ENCODE measurements at places on chromosomes 6 and 20.
A peak's percentile ranks its signal among the peaks of the same experiment; 100 is the strongest.

GRCh38 chr6:161130967-161131766 lies 139.6 kb downstream of the MAP3K4 start:
- DNase-seq, result no peak

DNA sequence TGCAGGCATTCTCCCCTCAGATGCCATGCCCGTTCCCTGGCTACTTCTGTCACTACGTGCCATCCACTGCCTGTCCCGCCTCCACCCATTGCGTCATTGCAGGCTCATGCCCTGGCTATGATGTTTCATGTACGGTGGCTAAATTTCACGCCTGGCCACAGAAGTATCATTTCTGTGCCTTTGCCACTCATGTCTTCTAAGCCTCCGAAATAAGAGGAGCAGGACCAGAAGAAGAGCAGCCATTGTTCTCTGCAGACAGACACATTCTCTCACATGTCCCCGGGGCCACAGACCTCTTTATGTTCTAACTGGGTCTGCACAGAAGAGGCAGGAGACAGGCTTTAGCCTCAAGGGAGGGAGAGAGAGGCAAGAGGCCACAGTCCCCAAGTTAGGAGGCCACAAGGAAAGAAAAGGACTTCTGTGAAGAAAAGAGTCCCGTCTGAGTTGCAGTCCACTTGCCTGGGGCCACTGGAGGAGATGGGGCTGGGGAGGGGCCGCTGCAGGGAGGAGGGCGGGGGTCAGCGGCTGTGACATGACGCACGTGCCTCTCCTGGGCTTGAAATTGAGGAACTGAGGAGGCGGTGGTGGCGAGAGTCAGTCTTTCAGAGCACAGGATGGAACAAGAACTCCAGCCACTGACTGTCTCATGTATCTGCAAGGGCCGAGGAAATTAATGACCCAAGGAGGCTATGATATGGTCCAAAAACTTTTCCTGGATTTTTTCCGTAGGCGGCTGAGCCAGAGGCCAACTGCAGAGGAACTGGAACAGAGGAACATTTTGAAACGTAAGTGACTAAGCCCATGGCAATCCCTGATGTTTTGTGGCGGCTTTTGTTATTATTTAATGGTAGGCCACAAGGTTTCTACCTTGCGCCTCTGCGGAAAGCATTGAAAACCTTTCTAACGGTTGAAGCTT lies 55.9 kb downstream of the TBC1D7 start:
- no peak for DNase-seq

DNA sequence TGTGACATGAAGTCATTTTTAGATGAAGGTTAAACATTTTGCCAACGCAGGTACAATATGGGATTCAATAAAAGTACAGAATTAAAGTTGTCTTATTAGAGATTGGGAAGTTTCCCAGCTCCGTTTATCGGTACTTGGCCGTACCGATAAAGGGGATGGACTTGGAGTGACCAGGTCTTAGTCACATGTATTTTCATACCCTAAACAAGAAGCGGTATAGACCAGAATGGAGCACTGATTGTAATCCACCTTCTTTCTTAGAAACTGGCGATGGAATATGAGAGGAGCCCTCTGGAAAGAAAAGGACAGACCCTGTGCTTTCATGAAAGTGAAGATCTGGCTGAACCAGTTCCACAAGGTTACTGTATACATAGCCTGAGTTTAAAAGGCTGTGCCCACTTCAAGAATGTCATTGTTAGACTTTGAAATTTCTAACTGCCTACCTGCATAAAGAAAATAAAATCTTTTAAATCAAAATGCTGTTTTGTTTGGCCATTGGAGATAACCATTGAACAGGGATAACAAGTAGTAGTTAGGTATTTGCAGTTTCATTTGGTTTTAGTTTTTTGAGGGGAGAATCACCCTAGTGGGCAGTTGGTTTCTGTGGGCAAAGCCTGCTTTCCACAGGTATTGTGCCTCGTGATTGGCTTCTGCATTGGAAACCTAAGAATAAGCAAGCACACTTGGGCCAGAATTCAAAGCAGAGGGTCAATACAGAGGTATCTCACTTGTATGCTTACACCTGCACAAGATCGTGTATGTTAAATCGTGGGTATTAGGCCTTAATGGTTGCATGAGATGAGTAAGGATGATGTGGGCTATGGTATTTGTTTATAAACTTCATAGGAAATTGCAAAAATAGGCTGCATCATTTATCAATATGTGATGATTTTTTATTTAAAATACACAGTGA lies 11.2 kb upstream of the ZNFX1 start:
- DNase-seq, result no peak

- no peak for DNase-seq
Measured at GRCh38 chr6:43722920-43723545, 35.4 kb upstream of the MRPS18A start.

- no peak for DNase-seq
Measured at GRCh38 chr6:137013031-137013430, 31.7 kb downstream of the IL20RA start.

DNA sequence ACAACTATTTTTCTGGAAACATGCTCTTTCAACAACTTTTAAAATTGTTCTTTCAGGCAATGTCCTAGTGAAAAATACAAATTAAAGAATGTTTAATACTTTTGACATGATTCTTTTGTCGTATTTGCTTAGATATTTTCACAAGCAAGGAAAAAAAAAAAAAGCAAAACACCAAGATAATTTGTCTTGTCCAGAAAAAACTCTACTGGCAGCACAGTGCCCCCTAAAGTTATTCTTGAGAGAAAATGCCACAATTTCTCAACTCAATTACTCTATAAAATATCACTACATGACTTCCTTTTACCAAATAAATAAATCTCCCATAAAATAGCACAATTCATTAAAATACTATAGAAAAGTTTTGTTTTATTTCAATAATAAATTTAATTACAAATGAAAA lies 652.5 kb upstream of the EPHA7 start:
- DNase-seq, result no peak

GRCh38 chr20:49622243-49622642 lies 54.3 kb upstream of the PTGIS start:
- no peak for DNase-seq

DNA sequence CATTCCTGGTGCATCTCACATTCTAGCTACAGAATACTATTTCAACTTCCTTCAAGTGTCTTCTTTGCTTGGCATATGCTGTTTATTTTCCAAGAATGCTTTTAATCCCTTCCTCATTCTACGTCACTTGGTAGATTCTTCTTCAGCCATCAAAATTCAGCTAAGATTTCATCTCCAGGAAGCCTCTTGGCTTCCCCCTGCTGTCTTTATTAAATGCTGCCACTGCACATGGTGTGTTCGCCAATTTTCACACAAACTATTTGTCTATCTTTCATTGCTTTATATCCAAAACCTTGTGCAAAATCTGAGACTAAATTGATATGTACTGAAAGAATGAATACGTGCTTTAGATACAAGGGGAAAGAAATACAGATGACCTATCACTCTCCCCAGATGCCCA lies 253.0 kb downstream of the RFPL4B start:
- DNase-seq, result no peak

- no peak for DNase-seq
Measured at GRCh38 chr6:134546962-134547645, 229.2 kb upstream of the SGK1 start.

- no peak for DNase-seq
Measured at GRCh38 chr6:32375739-32376529, 4.2 kb upstream of the TSBP1 start.

GRCh38 chr6:124795643-124796463 lies 166.4 kb upstream of the RNF217 start:
- peak; percentile 51 for DNase-seq

GRCh38 chr20:35776513-35777101 lies 4.8 kb downstream of the PHF20 start:
- peak; percentile 53 for DNase-seq

- DNase-seq, result no peak
Measured at GRCh38 chr6:130018744-130019325, 454 bp downstream of the L3MBTL3 start.

GRCh38 chr6:116115781-116116180 lies 10.2 kb downstream of the COL10A1 start:
- no peak for DNase-seq

GRCh38 chr20:51160821-51161220 lies 137.9 kb upstream of the KCNG1 start:
- no peak for DNase-seq

- DNase-seq, result no peak
Measured at GRCh38 chr20:5395932-5396727, 79.4 kb upstream of the PROKR2 start.

DNA sequence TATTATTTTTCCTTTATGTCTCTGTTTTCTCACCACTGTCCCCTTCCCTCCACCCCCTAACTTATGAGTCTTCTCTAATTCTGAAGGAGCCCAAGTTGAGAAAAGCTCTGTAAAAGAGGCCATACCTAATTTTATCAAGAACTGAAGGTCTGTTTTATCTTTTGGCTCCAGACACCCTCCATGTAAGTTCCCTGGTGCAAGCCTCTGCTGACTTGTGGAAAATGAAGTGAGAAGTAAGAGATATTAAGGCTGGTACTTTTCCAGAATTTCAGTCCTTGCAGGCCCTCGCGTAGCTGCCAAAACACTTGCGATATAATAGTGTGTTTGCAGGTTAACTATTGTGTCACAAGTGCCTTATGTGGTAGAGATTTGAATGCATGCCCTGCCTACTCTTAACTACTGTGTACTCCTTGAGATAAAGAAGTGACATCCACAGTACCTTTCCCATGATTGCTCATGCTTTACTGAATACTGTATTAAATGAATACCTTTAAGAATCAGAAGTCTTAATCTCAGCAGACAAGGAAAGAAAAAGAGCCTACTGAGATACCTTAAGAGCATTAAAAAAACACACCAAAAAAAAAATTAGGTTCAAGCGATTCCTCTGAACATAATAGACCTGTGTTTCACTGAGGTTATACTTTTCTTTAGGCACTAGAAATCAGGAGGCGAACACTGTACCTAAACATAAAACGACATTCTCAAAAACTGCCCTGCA lies 143.6 kb upstream of the ZNF184 start:
- DNase-seq, result no peak

DNA sequence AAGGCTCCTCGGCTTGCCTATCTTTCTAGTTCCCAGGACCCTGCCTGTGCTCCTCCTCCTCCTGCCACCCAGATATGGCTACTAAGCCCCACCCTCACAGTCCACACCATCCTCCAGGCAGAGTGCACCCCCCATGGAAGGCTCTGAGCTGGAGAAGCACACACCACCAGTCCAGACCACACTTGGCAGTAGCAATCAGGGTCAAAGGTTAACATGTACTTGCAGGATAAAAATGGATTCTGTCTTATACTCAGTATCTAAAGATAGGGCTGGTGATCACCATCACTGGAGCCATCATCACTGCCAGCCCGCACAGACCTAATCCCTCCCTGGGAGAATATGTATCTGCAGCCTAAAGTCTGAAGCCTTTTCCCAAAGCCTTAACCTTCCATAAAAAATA lies 83.4 kb downstream of the PRKN start:
- no peak for DNase-seq

GRCh38 chr20:48194583-48194982 lies 409.3 kb upstream of the SULF2 start:
- peak; percentile 42 for DNase-seq

- DNase-seq, result no peak
Measured at GRCh38 chr6:160358225-160359119, 10.3 kb downstream of the SLC22A3 start.

DNA sequence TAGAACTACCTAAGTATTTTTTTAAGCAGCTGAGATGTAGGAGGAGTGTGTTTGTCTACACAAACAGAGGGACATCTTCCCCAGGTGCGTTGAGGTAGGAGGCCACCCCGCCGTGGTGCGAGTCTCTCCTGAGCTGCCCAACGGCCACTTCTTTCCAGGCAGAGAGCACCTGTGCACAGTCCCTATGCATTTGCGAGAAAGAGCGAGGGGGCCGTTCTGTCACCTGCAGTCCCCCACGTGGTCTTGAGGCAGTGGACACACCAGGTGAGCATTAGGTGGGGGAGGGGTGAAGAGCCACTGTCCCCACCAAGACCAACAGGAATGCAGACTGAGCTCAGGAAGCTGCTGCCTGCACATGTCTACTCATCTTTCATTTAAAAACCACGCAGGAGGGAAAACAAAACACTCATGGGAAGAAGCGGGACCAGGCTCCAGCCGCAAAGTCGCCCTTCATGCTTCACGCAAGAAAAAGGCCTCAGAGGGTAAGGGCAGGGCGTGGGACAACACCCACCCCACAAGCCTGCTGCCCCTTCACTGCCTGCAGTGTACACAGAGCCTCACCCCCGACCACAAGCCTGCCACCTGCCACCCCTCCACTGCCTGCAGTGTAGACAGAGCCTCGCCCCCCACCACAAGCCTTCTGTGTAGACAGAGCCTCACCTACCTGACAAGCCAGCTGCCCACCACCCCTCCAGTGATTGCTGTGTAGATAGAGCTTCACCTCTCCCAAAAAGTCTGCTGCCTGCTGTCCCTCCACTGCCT lies 142.0 kb downstream of the DLL1 start:
- no peak for DNase-seq

- DNase-seq, result no peak
Measured at GRCh38 chr6:17336425-17336824, 55.3 kb downstream of the RBM24 start.

DNA sequence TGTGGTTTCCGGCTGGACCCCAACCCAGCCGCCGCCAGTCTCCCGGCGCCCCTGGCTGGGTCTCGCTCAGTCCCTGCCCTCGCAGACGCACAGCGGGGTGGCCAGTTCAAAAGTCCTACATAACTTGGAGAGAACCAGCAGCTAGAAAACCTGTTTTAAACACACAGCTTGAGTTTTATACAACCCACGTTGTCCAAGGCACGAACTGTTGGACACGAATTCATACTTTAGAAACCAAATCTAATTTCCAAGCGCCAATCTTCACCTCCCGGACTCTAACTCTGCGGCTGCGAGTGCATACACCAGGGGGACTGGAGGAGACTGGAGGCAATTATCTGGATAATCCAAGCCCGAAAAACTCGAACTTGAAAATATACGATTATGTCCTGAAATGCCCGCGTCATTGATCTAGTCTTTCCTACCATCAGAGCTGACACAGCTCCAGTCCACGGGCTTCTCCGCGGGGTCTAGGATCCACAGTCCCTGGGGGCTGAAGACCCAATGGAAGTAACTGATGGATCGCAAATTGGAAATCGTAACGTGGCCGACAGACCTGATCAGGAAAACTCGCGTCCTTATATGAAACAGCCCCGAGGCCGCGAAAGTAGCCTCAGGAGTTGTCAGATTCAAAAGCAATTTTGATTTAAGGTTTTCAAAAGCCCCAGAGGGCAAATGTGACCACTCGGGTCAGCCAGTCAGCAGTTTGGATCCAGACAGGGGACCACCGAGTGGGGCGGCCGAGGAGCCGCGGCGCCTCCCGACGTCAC lies 843 bp upstream of the HEY2 start:
- DNase-seq, result peak; percentile 60

GRCh38 chr20:2760297-2760951 lies 40.0 kb downstream of the CPXM1 start:
- DNase-seq, result no peak

DNA sequence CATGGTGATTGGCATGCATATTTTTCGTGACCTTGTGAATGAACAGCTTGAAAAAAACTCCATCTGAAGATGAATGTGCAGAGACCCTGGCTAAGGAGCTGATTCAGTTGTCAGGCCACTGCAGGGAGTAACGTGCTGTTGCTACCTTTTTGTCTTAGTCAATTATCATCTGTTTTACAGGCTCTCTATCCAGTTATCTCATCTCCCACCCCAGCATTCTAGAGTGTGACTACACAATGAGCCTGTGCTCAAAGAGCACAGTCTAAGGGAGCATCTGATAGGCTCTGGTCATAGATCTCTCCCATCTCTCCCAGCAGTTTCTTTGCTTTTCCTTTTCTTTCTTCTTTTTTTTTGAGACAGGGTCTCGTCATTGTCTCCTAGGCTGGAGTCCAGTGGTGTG lies 45.5 kb downstream of the NDRG3 start:
- no peak for DNase-seq

- DNase-seq, result peak; percentile 98
Measured at GRCh38 chr6:118377711-118378414, 170.2 kb upstream of the PLN start.

GRCh38 chr6:29016559-29017427 lies 11.7 kb upstream of the ZNF311 start:
- DNase-seq, result peak; percentile 77

Measured in NCI-H1105 (cell line).